ENCODE measurements at places on chromosomes 7 and 10.

- peak; percentile 46 for DNase-seq
Measured at GRCh38 chr10:132448248-132448731, 51.3 kb downstream of the PWWP2B start.

- DNase-seq = peak; percentile 23
Measured at GRCh38 chr10:23158370-23158769, 33.7 kb upstream of the PTF1A start.

DNA sequence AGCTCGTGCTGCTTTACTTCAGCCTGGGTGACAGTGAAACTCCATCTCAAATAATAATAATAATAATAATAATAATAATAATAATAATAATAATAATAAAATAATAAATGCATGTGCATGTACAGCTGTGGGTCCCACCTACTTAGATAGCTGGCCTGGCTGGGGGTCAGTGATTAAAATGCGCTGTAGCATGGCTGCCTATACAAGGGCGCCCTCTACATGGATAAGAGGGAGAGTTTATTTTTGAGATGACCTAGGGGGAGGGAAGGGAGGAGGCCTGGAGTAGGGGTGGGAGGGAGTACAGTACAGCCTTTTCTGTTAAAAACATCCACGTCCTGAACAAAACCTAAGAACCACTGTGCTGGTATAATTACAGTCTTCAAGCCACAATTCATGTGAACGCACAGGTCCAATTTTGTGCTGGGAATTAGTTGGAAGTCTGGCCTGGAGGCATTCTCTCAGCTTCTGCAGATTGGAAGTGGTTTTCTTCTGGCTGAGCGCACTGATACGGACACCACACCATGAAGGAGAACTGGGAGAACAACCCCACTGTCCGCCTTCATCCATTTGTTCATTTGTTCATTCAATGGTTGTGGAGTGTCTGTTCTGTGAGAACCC is 146.5 kb downstream of the TMEM178B start:
- DNase-seq = no peak

DNA sequence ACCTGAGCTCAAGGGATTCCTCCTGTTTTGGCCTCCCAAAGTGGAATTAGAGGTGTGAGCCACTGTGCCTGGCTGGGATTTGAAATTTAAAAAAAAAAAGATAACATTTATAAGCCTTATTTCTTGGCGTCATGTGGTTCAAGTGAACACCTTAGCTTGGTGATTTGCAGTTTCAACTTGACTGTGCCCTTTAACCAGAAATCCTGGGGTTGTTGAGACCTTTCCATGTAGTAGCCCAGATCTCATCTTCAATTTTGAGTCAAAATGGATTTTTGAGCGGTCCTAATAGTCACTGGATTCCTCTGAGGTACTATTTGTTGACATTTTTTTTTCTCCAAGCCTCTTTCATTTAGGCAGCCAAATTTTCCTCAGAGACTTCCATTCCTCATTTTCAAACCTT is 29.5 kb upstream of the FBXW4 start:
- DNase-seq = no peak

- DNase-seq = no peak
Measured at GRCh38 chr10:91146146-91146545, 74.3 kb upstream of the PCGF5 start.
